ENCODE measurements at places on chromosomes 16 and 17.
A peak's percentile ranks its signal among the peaks of the same experiment; 100 is the strongest.

- DNase-seq = no peak
Observed at GRCh38 chr16:51565184-51565583, 414.1 kb upstream of the SALL1 start.

DNA sequence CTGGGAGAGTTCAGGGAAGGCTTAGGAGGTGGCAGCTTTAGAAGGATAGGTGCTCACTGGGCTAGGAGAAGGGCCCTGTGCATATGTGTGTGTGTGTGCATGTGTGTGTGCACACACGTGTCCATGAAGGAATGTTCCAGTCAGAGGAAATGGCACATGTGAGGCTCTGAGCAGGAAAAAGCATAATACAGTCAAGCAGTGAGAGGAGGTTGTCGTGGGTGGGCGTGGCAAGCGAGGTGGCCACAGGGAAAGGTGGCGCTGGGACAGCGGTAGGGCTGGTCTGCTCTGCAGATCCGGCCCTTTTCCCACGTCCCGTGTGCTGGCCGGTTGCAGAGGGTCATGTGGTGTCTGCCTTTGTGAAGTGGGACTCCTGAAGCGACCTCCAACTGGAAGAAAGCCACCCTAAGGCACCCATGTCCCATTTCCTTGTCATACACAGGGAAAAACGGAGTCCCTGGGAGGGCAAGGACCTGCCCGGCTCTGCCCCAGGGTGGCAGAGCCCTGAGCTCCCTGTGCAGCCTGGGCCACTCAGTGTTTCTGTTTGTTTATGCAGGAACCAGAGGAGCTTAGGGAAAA, 40.1 kb downstream of the NT5M start:
- no peak for DNase-seq

DNA sequence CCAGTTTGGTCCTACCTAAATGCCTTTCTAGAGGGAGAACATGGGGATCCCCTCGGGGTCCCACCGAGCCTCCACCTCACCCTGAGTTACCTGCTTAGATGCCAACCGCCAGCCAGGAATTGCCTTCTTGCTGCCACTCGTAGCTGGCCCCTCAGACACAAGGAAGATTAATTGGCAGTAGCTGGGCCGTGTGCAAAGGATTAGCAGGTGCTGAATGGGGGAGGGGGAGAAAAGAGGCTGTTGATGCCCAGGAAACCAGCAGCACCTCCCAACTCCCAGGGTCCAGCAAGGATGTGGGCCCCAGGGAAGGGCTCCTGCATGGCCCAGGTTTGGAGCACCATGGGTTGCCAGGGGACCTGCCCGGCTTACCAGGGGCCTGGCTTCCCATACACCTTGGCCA, at the start of gene CNGB1:
TSS of gene CNGB1 (minus strand) at position 159 of the 400 bp plus-strand sequence. CDS start 3,842 bp downstream, outside the sequence.
- DNase-seq = no peak

DNA sequence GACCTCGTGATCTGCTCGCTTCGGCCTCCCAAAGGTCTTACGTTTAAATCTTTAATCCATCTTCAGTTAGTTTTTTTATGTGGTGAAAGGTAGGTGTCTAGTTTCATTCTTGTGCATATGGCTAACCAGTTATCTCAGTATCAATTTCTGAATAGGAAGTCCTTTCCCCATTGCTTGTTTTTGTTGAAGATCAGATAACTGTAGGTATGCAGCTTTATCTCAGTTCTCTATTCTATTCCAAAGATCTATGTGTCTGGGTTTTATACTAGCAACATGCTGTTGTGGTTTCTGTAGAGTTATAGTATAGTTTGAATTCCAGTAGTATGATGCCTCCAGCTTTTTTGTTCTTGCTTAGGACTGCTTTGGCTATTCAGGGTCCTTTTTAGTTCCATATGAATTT, 65.2 kb downstream of the TNFRSF13B start:
- DNase-seq = no peak

GRCh38 chr17:76238847-76239537, 1.3 kb downstream of the RNF157 start:
- DNase-seq = no peak

- DNase-seq = peak; percentile 46
Observed at GRCh38 chr17:37813751-37814150, 68.9 kb upstream of the HNF1B start.

- no peak for DNase-seq
Observed at GRCh38 chr17:27816946-27817345, 16.6 kb upstream of the NOS2 start.

DNA sequence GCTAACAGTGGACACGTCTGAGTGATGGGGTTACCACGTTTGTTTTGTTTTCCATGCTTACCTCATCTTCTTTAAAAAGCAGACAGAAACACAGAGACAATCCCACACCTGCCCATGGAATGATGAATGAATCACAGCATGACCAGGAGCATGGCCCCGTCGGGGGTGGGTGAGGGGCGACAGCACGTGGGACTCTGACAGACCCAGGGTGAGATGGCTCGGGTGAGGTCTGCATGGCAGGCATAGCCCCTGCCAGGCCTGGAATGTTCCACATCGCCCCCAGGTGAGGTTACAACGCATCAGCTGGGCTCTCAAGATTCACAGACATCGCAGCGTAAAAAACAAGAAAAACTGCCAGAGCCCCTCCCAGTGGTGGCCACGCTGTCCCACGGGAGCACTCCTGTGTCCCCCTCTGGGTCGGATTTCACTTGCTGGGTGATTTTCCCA, 18.1 kb downstream of the SLC7A5 start:
- no peak for DNase-seq

DNA sequence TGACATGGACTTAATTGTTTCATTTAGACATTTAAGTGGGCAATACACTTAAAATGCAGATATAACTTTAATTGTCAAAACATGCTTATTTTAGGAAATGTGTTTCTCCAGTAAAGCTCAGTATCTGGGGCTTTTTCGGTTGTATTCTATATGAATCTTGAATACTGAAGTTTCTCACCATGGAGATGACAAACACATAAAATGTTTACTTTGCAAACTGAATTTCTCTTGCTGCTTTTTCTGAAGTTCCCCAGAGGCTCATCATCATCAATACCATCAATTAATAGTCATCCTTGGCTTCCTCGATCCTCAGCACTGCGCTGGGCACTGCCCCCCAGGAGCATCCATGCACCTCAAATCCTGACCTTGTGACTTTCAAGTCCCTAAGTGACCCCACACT, 227.3 kb downstream of the WWOX start:
- no peak for DNase-seq
